Omental fat pad (tissue), 4 donors: ENCODE measurements at places on chromosomes 6 and 20.

- no peak for DNase-seq
Measured at GRCh38 chr6:148169706-148170105, 172.9 kb upstream of the SASH1 start.

DNA sequence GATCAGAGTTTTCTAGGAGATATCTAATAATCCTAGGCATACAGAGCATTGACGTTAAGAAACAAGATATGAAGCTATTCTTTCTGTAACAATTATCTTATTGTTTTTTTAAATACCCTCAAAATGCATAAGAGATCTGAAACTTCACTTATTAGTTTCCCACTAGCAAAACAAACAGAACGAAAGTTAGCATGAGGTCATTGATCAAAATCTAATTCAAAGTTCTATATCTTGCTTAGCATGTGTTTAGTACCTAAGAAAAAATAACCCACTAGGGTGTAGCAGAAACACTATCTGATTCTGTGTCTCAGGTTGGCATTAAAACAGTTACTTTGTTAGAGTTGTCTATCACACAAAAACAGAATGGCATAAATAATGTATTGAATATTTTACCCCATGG is 1288.4 kb downstream of the EPHA7 start:
- no peak for DNase-seq

- DNase-seq: no peak
Measured at GRCh38 chr6:1110164-1110563, 201.7 kb upstream of the FOXQ1 start.

DNA sequence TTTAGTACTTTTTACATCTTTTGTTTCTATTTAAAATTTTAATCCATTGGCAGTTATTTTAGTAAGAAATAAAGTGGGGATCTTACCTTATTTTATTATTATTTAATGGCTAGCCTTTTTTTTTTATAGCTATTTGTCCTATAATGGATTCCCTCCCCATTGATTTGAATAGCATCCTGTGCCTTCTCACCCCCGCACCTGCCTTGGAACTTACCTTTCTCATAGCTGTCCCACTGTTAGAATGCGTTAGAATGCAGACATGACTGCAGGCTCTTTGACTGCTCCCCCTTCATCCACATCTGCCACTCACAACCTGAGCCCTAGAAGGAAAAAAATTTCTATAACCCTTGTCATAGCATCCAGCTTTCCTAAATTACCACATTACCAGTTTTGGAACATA is 9.1 kb downstream of the PKIB start:
- no peak for DNase-seq

DNA sequence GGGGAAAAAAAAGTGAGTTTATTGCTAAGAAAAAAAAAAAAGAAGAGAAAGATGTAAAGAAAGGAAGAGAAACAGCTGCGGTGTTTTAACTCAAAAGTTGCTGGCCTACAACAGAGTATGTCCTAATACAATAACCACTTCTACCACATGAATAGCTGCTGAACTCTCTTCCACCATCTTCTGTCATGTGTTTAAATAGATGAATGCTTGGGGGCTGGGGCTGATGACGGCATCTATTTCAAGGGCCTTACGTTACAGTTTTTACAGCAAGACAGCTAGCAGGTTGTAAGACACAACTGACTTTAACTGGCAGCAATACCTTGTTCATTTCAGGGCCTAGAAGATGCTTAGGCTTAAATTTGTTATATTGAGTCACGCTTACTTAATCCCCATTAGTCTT is 50.4 kb downstream of the MAP3K7 start:
- DNase-seq: no peak

- peak; percentile 50 for DNase-seq
Measured at GRCh38 chr20:34525709-34526416, 9.6 kb downstream of the DYNLRB1 start.

DNA sequence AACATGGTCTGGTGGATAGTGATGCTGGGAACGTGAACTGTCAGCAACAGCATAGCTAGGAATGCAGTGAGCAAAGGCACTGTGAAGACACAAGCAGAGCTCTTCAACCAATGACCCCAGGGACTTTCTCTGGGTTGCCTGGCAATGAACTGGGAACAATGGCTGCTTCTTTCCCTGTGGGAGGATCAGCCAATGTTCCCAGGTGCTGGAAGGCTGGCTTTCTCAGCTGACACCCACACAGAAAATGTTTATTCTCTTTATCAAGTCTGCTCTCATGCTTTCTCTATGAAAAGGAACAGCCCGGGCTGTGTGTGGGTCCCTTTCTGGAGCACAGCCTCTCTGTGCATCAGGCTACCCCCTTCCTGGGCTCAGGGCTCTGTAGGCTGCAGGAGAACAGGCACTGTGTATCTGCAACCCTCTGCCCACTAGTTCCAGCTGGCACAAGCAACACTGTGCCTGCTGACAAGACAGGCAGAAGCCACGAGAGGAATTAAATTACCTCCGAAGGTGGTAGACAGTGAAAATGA is 54.2 kb downstream of the HFE start:
- DNase-seq: no peak

DNA sequence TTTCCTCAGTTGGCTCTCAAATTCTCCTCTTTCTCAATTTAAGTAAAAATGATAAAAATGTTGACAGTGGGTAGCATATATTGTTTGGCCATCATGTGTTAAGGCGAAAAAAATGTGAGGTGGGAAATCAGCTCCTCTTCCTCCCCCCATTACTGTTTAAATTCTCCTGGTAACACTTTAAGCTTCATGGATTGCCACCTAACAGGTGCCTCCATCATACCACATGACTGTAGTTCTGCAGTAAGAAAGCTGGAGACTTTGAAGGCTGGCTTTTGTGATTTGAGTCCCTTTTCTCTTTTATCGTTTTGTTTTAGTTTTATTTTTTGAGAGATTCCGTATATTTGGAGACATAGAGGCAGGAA is 1.2 kb downstream of the ZFAND3 start:
- DNase-seq: no peak

- no peak for DNase-seq
Measured at GRCh38 chr20:62064770-62065673, 659 bp downstream of the TAF4 start.

GRCh38 chr6:36571122-36572043 is 22.8 kb upstream of the SRSF3 start:
- DNase-seq: no peak

GRCh38 chr6:69866770-69867638 is 648 bp downstream of the COL19A1 start:
- DNase-seq: peak; percentile 25

DNA sequence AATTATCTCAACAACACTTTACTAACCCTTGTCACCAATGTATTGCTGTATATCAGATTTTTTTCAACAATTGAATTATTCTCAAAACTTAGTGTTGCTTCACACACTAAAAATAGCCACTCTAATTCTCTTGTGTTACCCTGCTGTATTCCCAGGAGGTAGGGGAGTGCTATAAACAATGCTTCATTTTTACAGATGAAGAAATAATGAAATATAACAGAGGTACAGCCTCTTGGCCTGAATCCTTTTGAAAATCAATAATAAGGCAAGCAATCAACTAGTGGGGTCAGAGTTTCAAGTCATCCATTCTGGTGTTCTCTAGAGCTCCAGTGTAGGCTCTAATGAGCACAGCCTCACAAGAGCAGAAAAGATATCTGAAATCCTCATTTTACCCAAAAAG is 10.9 kb downstream of the HIVEP2 start:
- no peak for DNase-seq

DNA sequence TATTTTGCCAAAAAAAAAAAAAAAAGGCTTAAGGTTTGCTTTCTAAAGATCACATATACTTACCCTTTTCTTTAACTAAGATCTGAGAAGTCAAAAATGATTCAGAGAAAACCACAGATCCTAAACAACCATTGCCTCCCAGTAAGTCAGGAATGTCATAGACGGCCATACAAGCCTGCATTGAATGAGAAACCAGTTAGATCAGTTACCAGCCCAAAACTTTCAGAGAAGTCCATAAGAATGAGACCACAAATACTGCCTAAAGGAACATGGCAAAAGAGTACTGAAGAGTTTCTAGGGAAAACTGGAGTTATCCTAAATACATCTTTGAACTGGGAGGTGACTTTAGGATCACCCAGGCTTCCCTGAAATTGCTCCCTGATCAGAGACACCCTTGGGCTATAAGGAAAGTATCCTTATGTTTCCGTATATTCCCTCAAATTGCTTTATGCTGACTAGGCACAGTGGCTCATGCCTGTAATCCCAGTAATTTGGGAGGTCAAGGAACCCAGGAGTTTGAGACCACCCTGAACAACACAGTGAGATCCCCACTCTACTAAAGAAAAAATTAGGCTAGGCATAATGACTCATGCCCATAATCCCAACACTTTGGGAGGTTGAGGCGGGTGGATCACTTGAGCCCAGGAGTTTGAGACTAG is 79.4 kb upstream of the SLC4A11 start:
- DNase-seq: no peak
